ENCODE measurements at places on chromosomes 7 and 10.

- DNase-seq: no peak
Measured at GRCh38 chr7:115449689-115450088, 527.8 kb downstream of the MDFIC start.

GRCh38 chr7:121355574-121355973, 26.8 kb downstream of the WNT16 start:
- no peak for DNase-seq

DNA sequence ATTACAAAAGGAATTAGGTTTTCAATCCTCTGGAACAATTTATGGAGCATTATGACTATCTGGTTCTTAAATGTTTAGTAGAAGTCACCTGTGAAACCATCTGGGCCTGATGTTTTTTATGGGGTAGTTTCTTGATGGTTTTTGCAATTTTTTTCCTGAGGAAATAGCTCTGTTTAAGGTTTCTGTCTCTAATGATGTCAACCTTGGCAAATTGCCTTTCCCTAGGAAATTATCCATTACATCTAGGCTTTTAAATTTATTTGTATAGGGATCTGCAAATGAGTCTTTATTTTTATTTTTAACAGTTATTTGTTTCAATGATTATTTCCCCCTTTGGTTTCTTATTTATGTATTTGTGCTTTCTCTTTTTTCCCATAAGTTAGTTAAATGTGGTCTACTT, 222.8 kb downstream of the GALNT17 start:
- DNase-seq: no peak

GRCh38 chr10:45199205-45199740, 116.1 kb downstream of the OR13A1 start:
- DNase-seq: no peak

DNA sequence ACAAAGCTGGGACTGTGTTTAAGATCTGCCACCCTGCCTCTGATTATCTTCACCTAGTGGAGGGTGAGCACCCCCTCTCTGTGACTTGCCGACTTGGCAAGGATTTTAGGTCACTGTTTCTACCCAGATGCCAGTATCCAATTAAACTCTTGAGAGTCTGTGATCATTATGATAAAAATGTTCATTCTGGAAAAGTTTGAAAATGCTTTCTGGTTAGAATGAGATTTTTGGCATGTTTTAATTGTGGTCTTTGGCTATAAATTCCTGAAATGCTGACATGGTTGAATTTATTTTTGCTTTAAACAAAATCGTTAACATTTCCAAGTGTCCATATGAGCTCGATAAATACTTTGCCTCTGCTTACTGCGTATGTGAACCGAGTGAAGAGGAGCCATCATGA, 221.4 kb downstream of the BICC1 start:
- no peak for DNase-seq

DNA sequence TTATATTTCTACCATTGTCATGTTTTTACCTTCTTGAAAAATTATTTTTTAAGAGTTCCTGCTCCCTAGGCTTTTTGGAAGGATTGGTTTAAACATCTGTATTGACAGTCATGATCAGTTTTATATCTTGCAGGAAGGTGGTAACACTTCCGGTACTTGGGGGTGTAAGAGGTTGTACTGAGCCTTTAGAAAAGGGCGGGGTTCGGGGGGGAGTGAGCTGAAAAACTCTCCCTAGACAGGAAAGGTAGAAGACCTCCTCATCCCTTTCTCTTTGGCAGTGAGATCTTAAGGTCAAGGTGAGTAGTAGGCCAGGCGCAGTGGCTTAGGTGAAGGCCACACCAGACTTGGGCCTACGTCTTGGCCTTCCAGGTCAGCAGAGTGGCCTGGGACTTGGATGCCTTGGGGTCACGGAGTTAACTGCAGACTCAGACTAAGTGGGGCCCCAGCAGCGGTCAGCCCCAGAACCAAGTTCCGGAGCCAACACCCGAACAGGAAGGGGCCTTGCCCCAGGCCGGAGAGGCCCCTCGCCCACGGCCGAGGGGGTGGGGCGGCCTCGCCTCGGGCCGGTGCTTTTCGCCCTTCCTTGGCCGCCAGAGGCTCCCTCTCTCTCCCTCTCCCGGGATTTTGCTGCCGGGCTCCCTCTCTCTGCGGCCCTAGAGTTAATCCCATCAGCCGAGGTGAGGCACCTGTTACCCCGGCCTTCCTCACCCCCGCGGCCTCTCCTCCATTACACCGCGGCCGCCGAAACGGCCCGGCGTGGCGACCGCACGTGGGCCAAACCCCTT, at the start of gene PPP1R9A:
Gene PPP1R9A, plus strand, starts transcription at position 569 of the 785 bp plus-strand sequence. CDS start 2,520 bp downstream, outside the sequence.
- peak; percentile 86 for DNase-seq

GRCh38 chr10:83372646-83373045, 766.7 kb upstream of the GHITM start:
- DNase-seq: no peak

GRCh38 chr10:28177944-28178637, 124.8 kb downstream of the MPP7 start:
- DNase-seq: no peak

GRCh38 chr7:56063500-56063881, 595 bp upstream of the SUMF2 start:
- DNase-seq: no peak

GRCh38 chr7:1953199-1954190, 279.2 kb downstream of the MAD1L1 start:
- no peak for DNase-seq

DNA sequence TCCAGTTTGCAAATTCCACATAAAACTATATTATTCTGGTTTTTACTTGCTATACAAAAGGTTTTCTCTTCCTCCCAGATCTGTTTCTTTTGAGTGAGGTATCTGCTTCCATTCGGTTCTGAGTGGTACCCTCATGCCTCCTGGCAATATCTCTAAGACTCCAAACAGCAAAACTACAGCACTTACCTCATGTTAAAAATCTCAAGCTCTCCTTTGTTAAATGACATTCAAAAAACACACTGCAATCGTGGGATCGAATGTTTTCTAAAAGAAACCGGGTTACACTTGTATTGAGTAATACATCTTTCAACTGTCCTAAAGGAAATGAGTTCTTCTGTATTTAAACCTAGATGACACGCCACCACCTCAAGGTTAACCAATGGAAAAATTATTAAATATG, 11.1 kb downstream of the YWHAG start:
- no peak for DNase-seq

- DNase-seq: no peak
Measured at GRCh38 chr10:3935141-3935540, 150.1 kb upstream of the KLF6 start.

- DNase-seq: no peak
Measured at GRCh38 chr10:52774600-52775106, 2.1 kb upstream of the MBL2 start.

DNA sequence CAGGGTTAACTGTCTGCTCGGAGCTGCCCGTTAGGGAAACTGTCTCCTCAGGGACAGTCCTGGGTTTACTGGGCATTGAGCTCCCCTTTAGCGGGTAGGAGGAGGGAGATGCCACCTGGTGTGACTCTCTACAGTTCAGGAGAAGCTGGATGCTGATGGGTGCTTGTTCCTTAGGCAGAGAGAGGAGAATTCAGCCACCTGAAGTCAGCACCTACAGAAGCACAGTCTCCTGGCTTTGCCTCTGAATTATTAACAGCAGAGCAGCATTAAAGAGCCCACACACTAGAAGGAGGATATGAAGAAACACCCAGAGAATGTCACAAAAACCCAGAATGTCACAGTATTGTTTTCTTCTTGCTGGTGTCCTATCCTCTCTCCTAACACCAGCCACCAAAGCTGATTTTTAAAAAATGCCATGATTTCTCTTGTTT, 696 bp downstream of the GIMAP4 start:
- no peak for DNase-seq

GRCh38 chr7:29953726-29954347, 35.8 kb downstream of the SCRN1 start:
- no peak for DNase-seq

- no peak for DNase-seq
Measured at GRCh38 chr10:119517235-119518141, 25.0 kb downstream of the RGS10 start.

- no peak for DNase-seq
Measured at GRCh38 chr7:97081521-97082300, 35.8 kb upstream of the SDHAF3 start.

DNA sequence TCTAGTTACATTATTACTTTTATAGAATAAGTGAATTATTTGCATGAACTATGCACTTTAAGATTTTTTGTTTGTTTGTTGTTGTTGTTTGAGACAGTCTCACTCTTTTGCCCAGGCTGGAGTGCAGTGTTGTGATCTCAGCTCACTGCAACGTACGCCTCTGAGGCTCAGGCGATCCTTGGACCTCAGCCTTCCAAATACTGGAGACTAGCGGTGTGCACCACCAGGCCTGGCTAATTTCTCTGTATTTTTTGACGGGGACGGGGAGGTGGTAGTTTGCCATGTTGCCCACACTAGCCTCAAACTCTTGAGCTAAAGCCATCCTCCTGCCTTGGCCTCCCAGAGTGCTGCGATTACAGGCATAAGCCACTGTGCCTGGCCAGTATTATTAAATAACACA, 29.2 kb downstream of the KCND2 start:
- DNase-seq: no peak

DNA sequence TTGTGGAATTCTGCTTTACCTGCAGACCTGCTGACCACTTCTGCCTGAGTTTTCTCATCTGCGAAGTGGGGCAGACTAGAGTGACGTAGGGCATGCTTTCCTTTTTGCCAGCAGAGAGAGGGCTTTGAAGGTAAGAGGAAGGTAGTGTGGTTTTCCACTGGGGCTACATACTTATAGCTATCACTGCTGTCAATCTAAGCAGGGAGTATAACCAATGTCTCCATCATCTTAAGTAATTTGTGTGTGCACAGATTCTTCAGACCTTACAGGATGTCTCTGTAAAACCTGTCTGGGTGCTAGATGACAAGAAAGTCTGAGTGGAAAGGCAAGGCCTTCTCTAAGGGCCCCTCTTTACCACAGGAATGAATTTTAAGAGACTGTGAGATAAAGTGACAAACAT, 106.8 kb downstream of the RBM20 start:
- no peak for DNase-seq

All from iPS-NIHi11 (cell line).